Right cardiac atrium (tissue), 5 donors: ENCODE measurements at places on chromosomes 2 and 18. TPM values are rescaled to one million over a fixed set of nuclear protein-coding genes. Genes with fewer than 3 reads are reported as not detected.

Gene RSAD2
- total RNA-seq = 6.4 TPM

Gene MOGAT1
- not detected for total RNA-seq

Gene FOXD4L1
- 0.18 TPM for total RNA-seq

Gene GTF2A1L
- total RNA-seq = not detected

Gene KCNJ3
- total RNA-seq = 55.6 TPM

Gene EML4
- total RNA-seq = 7.2 TPM

Gene C1QL2
- not detected for total RNA-seq

Gene HOXD13
- not detected for total RNA-seq

Gene MBOAT2
- 8.8 TPM for total RNA-seq

Gene VAMP5
- 79.1 TPM for total RNA-seq

Gene CLK1
- 48.0 TPM for total RNA-seq

Gene FTCDNL1
- total RNA-seq = 2.4 TPM

Gene TTC39C
- total RNA-seq = 4.1 TPM

Gene GPR35
- total RNA-seq = 0.83 TPM

Gene PREPL
- total RNA-seq = 104 TPM

Gene KIAA1328
- 7.5 TPM for total RNA-seq

Gene STPG4
- total RNA-seq = not detected

Gene PPP4R1
- 63.1 TPM for total RNA-seq

Gene RNF152
- 17.9 TPM for total RNA-seq

Gene VSNL1
- 26.5 TPM for total RNA-seq

Gene GPR155
- total RNA-seq = 15.5 TPM

Gene DUSP2
- 1.7 TPM for total RNA-seq

Gene CELF4
- total RNA-seq = 0.85 TPM

Gene CAVIN2
- 97.9 TPM for total RNA-seq

Gene CHRND
- total RNA-seq = not detected

Gene RBKS
- total RNA-seq = 2.5 TPM

Gene TCF7L1
- 12.4 TPM for total RNA-seq

Gene CFAP210
- total RNA-seq = not detected

Gene ATRAID
- 124 TPM for total RNA-seq

Gene VWC2L
- not detected for total RNA-seq

Gene FAM161A
- 1.3 TPM for total RNA-seq

Gene ZNF521
- 54.5 TPM for total RNA-seq

Gene GPBAR1
- 8.6 TPM for total RNA-seq

Gene NEB
- 42.8 TPM for total RNA-seq
